ENCODE measurements at places on chromosomes 7 and 10.

GRCh38 chr10:11949152-11949551, 93.5 kb downstream of the UPF2 start:
- DNase-seq: no peak

DNA sequence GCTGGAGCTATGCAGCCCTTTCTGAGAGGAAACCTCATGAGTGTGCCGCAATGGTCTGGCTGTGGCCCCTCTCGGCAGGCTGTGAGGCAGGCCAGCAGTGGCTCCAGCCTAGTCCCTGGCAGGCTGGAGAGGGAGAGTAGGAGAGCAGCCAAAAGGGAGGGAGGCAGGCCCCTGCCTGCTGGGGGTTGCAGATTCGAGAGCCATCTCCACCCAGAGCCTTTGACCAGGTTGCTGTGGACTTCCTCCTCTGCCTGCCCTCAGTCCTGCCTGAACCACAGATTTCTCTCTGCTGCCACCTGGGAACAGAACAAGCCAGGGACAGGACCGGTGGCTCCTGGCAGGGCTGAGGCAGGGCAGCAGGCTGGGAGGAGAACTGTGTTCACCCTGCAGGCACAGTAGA, 13.9 kb downstream of the PAX2 start:
- DNase-seq: no peak

DNA sequence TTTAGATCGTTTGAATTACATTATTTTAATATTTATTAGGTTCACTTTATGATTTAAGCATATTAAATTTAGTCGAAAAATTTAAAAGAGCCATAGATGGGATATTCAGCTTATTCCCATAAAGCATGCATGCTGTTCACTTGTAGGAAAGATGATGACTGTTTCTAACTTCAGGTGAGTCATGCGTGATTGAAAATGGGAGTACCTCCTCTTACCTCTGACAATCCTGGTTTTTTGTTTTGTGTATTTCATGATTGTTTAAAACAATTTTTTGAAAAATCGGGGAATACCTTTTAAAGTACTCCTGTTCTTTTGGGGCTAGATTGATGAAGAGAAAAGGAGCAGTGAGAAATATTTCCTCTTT, 1.4 kb downstream of the TNKS2 start:
- DNase-seq: no peak

DNA sequence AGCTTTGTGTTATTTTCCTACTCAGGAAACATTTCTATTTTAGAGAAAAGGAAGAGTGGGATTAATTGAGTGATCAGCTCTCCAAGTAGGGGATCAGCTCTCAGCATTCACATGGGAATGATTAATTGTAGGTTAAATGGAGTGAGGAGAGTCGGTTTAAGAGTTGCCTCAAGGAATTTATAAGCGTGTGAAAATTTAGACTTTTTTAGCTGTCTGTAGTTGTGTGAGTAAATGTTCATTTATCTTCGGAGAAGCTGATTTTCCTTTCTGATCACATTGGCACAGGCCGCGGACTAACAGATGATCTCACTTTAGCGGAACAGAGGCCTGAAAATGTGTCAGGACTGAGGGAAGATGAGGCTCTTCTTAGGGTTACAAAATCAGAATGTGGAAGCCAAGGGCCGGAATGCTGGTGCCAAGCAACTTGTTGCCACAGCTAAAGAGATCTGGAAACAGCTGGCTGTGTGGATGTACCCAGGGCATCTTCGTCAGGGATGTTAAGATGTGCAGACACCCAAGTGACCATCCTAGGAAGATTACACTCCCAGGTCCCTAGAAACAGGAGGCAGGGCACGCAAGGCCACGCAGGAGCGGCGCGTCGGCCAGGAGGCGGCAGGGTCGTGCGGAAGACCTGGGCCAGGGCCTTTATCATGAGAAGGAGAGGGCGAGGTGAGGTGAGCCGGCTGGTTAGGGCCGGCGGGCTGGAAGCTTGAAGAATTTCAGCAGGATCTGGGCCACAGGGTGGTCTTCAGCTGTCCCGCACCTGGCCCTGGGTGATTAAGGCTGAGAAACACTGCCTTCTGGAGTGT, 35.1 kb upstream of the TTYH3 start:
- DNase-seq: no peak

GRCh38 chr10:5628451-5629302, 37.7 kb downstream of the ASB13 start:
- DNase-seq: no peak

DNA sequence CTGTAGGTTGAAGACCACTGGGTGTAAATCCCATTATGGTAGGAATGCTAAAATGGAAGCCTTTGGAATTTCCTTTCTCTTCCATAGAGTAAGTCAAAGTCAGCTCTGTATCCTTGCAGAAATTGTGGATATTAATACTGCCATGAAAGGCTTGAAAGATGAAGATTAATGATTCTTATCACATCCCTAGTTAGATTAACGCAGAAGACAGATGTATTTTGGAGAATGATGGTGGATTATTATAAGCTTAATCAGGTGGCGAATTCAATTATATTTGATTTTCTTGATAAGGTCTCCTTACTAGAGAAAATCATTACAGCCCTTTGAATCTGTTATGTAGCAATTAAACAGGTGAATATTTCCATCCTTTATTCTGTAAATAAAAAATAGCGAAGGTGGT, 270.1 kb downstream of the PHF14 start:
- DNase-seq: no peak

Measured in GM06990 (cell line).